ENCODE measurements at places on chromosomes 1 and 21. TPM values are rescaled to one million over a fixed set of nuclear protein-coding genes. Genes with fewer than 3 reads are reported as not detected.

- no peak for DNase-seq
These were observed 400.7 kb downstream of the NEGR1 start for GRCh38 chr1:71881611-71882010.

GRCh38 chr1:65443647-65444046 lies 23.2 kb downstream of the LEPR start:
- DNase-seq, result no peak

GRCh38 chr1:7629465-7630195 lies 141.5 kb upstream of the VAMP3 start:
- no peak for DNase-seq

DNA sequence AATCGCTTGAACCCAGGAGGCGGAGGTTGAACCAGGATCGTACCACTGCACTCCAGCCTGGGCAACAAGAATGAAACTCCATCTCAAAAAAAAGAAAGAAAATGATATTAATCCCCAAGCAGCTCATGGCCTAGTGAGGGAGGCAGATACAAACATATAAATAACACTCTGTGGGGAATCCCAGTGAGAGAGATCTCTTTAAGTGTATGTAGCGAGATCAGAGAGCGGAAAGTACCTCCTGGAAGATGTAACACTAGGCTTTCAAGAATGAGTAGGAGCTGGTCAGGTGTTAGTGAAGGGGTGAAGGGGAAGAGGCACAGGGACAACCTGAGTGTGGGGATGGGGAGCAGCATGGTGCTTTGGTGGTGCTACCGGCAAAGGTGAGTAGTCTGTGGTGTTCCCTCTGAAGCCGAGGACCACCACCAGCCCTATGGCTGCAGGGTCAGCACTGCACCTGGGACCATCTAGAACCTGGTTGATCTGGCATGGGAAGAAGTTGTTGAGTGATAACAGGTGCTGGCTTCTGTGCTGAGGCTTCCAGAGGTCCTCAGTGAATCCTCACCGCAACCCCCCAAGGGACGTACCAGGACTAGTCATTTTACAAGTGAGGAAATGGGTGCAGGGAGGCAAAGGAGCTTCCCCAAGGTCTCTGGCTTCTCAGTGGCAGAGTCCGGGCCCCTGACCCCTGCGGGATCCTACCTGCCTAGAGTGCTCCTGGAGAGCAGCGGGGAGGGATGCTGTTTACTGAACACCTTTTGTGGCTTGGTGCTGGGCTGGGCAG lies 367.6 kb upstream of the VAMP3 start:
- peak; percentile 36 for DNase-seq

DNA sequence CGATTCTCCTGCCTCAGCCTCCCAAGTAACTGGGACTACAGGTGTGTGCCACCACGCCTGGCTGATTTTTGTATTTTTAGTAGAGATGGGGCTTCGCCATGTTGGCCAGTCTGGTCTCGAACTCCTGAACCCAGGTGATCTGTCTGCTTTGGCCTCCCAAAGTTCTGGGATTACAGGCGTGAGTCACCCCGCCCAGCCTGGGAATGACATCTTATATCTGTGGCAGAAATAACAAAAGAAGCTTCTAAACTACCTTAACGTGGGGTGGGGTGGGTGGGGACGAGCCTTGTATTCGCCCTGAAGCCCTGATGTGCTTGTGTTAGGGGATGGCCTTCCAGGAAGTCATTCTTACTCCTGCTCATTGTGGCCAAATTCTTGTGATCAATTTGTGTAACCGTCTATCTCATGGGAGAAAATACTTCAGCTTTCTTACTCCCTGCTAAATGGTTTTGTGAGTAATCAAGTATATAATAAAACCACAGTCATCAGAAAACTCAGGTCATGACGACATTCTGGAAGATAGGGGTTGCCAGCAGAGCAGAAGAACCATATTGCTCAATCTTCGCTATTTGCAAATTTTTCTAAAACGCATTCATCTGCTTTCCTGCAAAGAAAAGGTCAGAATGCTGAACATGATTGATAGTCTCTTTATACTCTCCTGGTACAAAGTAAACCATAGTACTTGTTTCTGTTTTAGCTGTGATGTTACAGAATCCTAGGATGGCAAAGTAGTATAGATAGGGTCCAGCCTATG lies 63.2 kb downstream of the DIRAS3 start:
- DNase-seq, result peak; percentile 85

GRCh38 chr1:3680488-3681230 lies 28.3 kb downstream of the TP73 start:
- DNase-seq, result no peak

DNA sequence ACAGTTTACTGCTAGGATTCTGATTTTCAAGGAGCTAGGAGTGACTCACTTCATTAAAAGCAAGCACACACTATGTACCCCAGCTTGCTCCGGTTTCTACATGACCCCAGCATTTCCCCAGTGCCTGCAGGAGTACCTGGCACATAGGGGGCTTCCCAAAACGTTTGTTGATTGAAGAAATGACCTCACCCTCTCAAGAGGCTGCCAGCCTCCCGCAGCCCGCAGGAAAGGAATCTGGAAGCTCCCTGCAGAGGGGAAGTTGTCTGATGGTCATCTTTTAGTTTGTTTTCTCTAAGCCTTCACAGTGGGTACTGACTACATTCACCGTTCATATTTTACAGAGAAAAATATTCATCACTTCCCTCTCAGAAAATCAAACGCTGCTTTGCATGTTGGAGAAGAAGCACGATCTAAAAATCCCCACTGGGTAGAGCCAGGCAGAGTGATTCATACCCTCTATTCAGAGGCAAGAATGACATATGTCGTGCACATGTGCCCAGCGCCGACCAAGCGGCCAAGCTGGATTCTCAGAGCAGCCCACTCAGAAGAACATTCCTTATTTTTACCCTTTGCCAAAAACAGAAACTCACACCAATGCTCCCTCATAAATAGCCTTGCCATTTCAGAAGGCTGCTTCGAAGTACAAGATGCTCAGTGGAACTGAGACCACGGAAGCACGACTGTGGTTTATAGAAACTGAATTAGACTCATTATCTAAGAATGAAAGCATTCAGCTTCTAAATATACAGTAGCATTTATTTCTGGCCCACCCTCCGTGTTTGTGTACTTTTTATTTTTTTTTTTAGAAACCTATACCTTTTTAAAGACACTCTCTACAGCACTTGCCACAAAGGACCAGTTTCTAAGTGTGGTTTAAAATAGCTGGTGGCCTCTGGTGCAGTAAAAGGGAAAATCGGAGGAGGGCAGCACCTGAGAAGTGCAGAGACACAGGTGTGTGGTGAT lies 143.2 kb downstream of the MIS18A start:
- no peak for DNase-seq

DNA sequence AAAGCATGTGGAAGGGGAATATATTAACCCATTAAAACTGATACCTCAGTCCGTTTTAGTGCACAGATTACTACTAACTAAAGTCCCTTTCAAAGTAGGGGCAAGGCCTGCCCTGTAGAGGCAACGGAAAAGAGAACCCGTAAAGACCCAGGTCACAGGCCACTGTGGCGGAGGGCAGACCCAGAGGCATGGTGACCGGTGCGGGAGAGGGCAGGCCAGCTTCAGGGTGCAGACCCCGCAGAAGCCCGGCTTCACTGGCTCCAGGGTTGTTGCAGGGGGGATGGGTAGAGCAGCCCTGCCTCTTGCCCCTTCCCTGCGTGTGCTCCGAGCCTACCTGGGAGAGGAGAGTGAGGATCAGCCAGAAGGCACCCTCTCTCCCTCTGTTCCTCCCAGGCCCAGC lies 17.7 kb downstream of the CNTN2 start:
- DNase-seq, result no peak

DNA sequence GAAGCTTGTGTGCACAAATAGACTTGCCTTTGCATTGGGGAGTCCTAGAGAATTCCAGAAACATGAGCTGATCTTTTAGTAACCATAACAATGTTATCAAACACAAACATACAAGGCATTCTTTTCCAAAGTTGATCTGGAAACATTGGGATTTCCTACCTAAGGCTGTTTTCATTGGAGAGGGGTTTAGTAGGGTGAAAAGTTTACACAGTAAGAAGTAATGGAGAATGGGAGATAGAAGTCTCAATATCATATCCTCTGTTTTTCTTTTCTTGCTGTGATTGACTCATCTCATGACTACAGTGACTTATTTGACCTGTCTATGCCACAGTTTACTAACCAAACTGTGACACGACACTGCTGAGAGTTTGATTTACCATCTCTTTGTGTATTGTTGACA lies 65.6 kb upstream of the PLA2G4A start:
- peak; percentile 18 for DNase-seq

GRCh38 chr1:61506944-61507500 lies 217.9 kb downstream of the TM2D1 start:
- DNase-seq, result no peak

GRCh38 chr1:231050395-231050794 lies 10.3 kb upstream of the FAM89A start:
- DNase-seq, result no peak

- DNase-seq, result no peak
These were observed 27.9 kb upstream of the COL24A1 start for GRCh38 chr1:86184426-86184825.

DNA sequence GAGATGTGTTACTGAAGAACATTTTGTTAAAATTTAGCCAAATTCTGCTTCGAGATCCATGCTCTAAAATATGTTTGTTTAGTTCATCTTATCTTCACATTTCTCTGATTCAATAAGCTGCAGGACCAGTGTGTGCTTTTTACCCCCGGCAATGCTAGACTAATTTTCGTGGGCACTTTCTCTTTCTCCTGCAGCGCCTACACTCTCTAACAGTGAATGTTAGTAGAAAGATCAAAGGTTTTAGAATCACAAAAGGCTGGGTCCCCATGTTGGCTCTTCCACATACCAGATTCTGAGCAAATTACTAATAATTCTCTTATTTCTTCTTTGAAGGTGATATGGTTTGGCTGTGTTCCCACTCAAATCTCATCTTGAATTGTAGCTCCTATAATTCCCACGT lies 8.5 kb downstream of the CHML start:
- DNase-seq, result no peak

GRCh38 chr1:10070206-10070605 lies 37.4 kb downstream of the UBE4B start:
- DNase-seq, result no peak

GRCh38 chr1:157944663-157945280 lies 48.7 kb upstream of the KIRREL1 start:
- DNase-seq, result no peak

The HES2 gene
- 5.8 TPM for total RNA-seq

The DNAJC6 gene
- 39.9 TPM for total RNA-seq

The RHBDL2 gene
- total RNA-seq, result 1.8 TPM

The SIK1 gene
- total RNA-seq, result 0.69 TPM

The MAB21L3 gene
- total RNA-seq, result 6.9 TPM

Data from renal cortical epithelial cell (primary cell).